ENCODE measurements at places on chromosomes 1 and 21. TPM values are rescaled to one million over a fixed set of nuclear protein-coding genes. Genes with fewer than 3 reads are reported as not detected.
A peak's percentile ranks its signal among the peaks of the same experiment; 100 is the strongest.

- DNase-seq = no peak
Measured at GRCh38 chr1:206933333-206933945, 11.7 kb upstream of the FCMR start.

Gene TMIGD3
- 13.3 TPM for total RNA-seq

Gene CD1C
- not detected for total RNA-seq

DNA sequence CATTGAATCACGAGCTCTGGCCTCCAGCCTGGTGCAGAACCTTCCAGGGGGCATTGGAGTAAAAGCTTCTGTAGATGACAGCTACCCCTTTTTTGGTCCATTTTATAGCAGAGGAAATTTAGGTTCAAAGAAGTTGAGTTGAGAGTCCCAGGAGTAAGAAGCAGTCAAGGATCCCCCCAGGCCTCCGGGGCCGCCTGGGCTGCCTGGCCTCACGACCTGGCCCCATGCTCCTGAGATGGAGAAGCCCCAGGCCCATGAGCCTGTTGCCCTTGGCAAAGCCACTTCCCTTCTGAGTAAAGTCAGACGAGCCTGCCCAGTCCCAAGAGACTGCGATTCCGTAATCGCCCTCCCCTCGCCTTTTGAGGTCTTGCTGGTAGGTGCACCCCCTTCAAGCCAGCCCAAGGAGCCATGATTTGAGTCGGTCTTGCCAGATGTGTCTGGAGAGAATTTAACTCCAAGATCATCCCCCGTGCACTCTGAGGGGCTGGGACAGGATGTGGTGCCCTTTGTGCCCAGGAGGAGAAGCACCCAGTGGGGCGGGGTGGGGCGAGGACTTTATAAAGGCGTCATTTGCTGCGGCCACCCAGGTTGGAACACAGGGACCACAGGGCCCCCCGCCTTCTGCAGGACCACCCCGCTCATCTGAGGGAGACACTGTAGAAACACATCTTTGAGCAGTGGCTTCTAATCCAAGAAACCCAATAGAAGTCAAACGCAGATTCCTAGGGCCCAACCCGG, 30.1 kb downstream of the PDE9A start:
- DNase-seq = no peak

GRCh38 chr21:45551316-45551715, 9.1 kb upstream of the SLC19A1 start:
- no peak for DNase-seq

DNA sequence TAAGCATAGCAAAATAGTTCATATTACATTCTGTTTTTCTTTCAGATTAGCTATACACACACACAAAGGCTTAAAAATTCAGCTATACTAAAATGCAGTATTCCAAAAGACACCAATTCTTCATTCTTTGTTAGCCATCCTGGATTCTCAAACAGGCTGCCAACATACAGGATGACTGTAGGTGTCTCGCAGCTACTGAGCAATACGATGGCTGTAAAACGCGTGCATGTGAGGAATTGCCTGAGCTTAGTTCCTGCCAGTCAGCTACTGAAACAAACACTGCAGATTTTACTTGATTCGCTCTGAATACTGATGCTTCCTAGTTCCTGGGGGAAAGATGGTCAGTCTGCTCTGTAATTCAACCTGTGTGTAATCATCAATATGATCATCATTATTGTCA, 24.7 kb upstream of the HMGN1 start:
- DNase-seq = no peak

Gene GBP7
- not detected for total RNA-seq

DNA sequence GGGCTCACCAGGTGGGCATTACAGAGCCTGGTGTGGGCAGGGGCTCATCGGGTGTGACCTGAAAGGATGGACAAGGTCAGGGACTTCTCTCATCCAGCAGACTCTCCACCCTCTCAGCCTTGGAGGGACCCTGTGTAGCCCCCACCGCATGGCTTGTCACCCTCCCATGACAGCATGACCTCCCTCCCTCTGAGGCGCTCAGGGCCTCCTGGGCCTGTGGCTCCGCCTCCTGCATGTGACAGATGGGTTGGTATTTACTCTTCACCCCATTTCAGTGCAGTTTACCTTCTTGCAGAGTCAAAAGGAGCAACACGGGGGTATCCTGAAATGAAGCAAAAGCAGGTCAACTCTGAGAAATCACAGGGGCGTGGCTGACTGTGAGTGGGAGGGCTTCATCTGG, 298.6 kb upstream of the AJAP1 start:
- no peak for DNase-seq

DNA sequence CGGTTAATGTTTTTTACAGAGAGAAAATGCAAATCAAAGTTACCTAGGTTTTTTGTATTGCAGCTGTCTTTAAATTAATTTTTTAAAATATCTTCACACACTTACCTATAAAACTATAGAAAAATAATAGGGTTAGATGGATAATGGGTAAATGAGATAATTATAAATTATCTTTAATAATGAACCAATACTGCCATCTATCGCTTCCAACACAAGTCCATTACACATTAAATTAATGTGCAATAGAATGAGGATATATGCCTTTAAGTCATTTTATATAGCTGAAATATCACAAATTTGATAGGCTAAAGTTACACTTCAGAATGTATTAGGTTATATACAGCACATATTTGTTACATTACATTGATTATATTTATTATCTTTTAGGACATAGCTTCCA, 2212.8 kb downstream of the MRPL39 start:
- no peak for DNase-seq

GRCh38 chr1:37234941-37235418, 200.7 kb upstream of the GRIK3 start:
- no peak for DNase-seq

GRCh38 chr1:151368393-151369301, 3.9 kb downstream of the SELENBP1 start:
- DNase-seq = no peak

Gene RGS8
- 6.3 TPM for total RNA-seq

DNA sequence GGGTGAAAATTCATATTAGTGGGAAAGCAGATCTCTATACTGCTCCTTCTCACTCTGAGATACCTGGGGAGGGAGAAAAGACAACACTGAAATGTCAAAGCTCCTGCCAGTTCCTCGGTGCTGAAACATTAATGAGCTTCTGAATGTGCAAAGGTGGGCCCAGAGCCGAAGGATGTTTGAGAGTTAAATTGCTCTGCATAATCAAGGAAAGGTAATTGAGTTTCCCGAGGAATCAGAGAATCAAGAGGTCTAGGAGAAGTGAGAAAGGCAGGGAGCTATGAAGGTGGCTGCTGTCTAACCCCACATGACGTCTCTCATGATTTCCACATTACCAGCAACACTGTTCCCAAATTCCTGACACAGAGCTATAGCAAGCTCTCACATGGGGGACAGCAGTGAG, 346.7 kb downstream of the SMYD3 start:
- DNase-seq = no peak

- DNase-seq = no peak
Measured at GRCh38 chr1:50181027-50181663, 72.4 kb downstream of the ELAVL4 start.

Gene SPATA45
- total RNA-seq = not detected

Gene FABP3
- 84.4 TPM for total RNA-seq

DNA sequence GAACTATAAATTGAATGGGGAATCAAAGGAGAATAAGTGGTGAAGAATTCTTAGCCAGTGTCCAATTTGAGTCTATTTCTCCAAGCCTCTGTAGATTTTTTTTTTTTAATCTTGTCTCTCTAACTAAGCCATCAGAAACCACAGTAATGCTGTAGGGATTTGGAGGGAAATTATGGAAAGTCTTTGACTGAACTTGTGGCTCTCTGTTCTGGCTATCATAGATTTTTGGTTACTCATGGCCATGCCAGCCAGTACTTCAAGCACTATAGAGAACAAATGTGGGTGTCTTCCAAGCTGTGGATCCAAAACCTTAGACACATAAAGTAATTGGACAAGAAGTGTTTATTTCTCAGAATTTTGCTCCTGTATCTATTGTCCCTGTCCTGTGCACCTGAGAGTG, 147.9 kb downstream of the LRRC40 start:
- DNase-seq = no peak

Gene OLIG2
- total RNA-seq = 38.8 TPM

DNA sequence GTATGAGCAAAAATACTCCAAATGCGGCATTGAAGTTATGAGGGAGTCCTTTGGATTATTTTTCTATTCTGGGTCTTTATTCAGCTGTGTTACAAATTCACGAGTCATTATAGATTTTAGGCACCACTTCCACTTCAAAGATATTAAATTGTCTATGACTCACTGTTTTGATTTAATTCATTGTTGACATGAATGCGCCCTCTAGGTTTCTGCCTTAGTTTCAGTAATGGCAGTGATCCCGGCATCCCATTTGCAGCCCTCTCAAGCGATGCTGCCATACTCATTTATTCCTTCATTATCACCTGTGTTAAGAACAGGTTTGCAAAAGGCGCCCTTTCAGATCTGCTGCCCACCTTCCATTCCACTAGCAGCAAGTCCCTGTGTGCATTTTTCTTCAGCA, 14.0 kb downstream of the RSPO1 start:
- no peak for DNase-seq

- DNase-seq = no peak
Measured at GRCh38 chr1:119898981-119899720, 2.8 kb upstream of the ADAM30 start.

Gene ANKRD35
- 5.4 TPM for total RNA-seq

DNA sequence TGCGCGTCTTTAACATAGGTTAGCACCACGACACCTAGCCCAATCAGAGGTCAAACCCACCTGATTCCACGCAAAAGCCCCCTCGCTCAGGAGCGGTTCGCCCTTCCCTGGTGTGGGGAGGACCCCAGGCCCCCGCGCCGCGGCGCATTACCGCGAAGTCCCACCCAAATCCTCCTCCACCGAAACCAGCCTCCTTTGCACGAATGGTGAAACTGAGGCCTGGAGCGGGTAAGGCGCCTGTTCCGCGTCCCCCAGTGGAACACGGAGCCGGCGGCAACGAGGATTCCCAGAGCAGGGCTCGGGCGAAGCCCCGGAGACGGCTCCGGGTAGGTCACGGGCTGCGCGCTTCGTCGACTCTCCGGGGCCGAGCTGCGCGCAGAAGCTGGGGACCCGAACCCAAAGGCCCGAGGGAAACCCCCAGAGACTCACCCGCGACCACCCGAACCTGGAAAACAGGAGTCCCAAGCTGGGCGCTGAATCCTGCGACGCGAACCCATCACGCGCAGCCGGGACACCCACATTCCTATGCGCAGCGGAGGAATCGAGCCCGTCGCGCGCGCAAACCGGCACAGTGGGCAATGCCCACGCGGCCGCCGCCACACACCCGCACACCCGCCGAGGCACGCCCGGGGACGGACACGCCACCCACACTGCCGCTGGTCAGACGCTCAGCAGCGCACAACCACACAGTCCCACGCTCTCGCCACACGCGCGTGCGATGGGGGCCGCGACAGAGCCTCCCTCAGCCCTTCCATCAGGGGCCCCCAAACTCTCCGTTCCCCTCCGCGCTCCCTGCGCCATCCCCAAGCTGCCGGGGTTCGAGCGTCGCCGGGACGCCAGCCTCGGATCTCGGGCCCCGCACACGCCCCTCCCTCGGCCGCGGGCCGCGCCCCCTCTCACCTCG, 507 bp downstream of the GLIS1 start:
- peak; percentile 44 for DNase-seq

DNA sequence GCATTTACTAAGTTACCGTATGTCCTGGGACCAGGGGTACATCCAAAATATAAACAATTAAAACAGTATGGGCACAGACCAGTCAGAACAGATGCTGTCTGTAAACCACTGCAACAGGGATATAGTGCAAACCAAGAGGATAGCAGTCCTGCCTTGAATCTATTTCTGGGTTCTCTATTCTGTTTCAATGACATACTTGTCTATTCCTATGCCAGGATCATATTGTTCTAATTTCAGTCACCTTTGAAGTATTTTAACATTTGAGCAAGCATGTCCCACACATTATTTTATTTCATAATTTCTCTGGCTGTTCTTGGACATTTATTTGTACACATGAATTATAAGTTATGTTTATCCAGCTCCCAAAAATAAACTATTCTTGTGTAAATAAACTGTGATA, 28.2 kb upstream of the SYDE2 start:
- no peak for DNase-seq

- DNase-seq = no peak
Measured at GRCh38 chr1:115423776-115424175, 85.7 kb upstream of the NGF start.

- DNase-seq = no peak
Measured at GRCh38 chr1:197180252-197180878, 33.9 kb upstream of the ASPM start.

- DNase-seq = no peak
Measured at GRCh38 chr1:211574705-211575104, 4.3 kb downstream of the SLC30A1 start.

DNA sequence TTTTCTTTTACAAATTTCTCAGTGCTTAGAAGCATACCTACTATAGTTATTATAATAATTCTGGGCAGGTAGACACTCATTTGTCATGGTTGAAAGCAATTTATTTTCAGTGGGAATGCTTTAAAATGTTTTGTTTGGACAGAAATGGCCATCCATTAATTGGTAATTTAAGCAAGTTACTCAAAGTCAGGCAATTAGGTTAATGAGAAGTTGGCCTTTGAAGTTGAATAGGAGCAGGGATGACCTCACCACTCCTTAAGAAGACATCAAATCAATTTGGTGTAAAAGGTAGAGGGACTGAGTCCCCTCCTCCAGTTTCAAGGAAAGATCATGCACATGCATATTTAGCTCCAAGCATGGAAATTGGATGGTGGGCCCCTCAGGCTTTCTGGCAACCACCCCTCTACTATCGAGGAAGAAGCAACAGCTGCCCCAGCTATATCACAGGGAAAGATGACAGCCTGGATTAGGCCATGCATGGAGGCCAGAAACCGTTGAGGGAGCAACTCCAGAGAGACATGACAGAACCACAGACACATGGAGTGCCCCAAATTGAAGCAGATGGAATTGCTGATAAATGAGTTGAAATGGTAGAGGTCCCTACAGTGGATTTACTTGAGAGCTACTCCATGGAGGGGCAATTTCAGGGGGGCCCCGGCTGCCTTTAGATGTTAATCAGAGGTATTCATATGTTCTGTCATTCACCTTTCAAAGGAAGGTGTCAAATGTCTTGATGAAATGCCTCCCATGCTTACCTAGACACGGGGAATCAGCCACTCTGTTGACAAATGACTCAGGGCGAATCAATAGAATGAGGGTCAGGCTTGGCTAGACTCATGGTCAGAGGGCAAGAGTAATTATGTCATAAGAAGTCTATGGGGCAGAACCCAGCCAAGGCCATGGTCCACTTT, 26.7 kb downstream of the HLX start:
- DNase-seq = no peak

Gene EIF4G3
- total RNA-seq = 143 TPM

All from dorsolateral prefrontal cortex (tissue), 122 donors.